Suppressor macrophage treated with lipopolysaccharide for 4 hours (primary cell): ENCODE measurements at places on chromosomes 6 and 20.

- DNase-seq, result no peak
Measured at GRCh38 chr6:136252441-136252840, 2.3 kb upstream of the MTFR2 start.

- DNase-seq, result no peak
Measured at GRCh38 chr6:164502833-164503232, 806.6 kb downstream of the C6orf118 start.

GRCh38 chr20:47317127-47317895, 39.2 kb downstream of the ZMYND8 start:
- peak; percentile 95 for DNase-seq

- no peak for DNase-seq
Measured at GRCh38 chr6:139164001-139164400, 29.1 kb downstream of the HECA start.

DNA sequence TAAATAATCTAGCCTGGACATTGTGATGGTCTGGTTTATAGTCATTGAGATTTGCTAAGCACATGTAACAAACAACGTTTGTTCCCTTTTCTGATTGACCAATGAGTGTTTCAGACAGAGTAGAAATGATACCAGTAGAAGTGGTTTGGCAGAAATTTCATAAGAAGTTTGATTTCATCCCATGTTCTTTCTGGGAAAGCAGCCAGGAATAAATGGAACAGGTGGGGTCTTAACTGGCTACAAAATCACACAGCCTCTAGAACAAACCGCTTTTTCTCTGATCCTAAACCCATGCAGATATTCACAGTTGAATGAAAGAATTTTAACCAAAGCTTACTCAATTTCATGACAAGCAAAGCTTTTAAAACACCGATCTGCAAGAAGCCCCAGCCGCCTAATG, 227.5 kb downstream of the UST start:
- DNase-seq, result no peak

- DNase-seq, result peak; percentile 84
Measured at GRCh38 chr6:122717350-122717749, 62.2 kb upstream of the FABP7 start.

DNA sequence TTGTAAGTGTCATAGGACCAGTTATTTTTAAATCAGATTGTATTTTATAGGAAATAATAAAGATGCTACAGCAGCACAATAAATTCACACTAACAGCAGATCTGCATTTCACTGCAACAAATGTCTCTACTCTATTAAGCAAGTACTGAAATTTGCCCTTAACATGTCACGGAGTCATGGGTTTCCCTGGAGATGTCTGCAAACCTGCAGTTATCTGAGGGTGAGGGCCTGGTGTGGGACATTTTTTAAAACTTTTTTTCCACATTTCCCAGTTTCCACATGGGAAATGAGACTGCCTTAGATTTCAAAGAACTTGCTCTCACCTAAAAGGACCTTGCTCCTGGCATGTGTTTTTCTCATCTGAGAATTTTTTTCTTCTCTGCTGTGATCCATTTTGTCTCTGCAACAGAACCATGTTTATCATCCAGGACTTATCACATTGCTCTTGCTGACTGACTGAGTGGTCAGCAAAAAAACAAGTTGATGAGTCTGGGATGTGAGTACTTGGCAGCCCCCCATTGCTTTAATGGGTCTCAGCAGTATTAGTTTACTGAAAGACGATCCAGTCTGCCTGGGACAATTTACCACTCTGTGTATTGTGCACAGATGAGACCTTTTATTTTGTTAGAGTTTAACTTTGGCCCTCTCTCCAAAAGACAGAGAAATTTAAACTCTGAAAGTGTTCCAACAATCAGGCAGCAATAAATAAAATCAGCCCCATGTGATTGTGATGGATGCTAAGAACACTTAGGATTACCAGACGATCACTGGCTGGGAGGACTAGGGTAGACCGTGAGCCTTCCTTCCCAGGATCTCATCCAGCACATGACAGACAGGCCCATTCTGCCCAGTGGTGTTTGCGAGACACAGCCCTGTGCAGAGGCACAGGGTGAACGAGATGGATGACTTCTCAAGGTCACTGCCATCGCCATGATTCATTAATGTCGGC, 268.8 kb downstream of the BTBD9 start:
- DNase-seq, result no peak

DNA sequence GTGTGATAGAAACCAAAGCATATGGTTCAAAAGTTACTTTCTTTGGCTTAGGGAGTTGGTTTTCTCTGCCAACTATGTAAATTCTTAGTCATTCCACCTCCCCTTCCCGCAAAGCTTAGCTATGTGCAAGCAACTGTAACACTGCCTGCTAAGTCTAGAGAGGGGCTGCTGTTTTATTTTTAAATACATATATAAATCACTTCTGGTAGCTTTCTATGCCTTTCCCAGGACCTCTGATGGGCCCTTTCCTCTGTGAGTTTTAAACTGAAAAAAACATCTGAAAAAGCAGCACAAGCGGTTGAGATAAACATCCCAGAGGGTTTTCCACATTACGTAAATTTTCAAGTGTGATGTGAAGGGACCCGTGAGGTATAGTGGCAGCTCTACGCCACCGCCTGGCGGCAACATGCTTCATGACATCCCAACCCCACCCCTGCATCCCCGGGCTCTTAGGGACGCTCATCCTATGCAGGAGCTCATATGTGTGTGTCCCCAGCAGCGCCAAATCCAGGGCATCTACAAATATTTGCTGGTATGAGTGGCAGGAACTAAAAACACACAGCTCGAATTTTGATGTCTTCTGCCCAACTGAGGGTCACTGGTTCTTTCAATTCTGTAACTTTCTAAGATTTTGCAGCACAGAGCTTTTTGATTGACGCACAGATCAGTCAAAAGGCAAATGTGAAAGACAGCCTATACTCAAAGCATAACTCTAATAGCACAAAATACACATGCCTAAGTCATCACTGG, 12.7 kb downstream of the SAYSD1 start:
- DNase-seq, result peak; percentile 41

DNA sequence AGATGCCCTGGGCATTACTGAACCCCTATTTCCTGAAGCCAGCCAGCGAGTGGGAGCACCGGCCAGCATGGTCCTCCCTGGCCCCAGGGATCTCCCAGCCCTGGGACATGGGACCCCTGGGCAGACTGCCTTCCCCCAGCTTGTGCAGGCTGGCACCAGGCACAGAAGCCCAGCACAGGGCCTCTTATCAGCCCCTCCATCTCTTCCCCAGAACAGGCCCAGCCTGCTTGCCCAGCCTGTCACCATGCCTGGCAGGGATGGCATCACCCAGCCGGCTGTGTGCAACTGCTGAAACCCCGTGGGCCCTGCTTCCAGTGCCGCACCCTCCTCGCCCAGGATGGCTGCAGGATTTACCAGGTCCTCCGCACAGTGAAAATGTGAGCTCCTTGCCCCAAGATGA, 6.1 kb upstream of the OSBPL2 start:
- no peak for DNase-seq

DNA sequence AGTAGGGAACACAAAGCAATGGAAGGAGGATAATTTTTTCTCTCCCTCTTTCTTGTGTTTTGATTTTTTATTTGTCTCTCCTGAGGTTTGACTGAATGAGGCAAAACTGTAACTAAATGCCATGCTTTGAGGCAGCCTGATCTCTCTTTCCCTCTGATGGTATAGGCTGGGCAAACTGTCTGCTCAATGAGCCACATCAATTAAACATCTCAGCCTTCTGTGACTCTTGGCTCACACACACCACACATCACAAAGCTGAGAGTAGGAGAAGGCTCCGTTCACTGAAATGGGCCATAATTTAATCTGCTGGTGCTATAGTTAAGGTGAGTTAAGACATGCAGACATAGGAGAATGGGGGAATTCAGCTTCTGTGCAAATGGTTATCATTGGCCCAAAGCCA, 28.1 kb upstream of the SCGN start:
- no peak for DNase-seq

DNA sequence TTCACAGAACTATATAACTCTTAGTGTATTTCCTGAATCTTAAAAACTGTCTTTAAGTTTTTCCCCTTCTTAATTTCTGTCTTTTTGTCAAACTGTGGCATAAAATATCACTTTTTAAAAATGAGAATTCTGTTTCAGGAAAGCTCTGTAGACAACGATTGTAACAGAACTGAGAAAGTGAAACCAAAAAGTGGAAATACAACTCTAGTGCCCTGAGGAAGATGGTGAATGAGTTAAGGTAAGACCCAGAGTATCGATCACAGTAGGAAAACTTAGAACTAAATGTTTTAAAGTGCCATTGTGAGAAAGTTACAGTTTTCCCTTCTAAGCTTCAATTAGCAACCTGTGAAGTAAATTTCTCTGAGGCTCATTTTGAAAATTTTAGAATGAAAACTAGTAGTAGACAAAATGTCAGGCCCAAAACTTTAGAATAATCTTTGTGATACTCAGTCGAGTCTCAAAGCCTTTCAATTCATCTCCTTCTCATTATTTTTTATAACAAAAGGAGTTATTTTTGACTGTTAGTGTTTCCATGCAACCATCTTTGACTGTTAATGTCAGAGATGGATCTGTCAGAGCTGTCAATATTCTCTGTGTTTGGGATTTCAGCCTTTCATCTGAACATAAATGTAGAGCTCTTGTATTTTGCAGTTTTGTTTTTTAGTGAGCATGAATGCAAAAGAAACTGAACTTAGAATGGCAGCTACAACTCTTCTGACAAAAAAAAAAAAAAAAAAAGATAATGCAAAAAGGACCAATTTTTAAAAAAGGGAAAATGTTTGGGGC, 19.0 kb upstream of the TRDN start:
- DNase-seq, result no peak

GRCh38 chr6:74603322-74604076, 602.4 kb downstream of the COL12A1 start:
- DNase-seq, result no peak

- no peak for DNase-seq
Measured at GRCh38 chr20:62716198-62716940, 7.7 kb downstream of the NTSR1 start.

DNA sequence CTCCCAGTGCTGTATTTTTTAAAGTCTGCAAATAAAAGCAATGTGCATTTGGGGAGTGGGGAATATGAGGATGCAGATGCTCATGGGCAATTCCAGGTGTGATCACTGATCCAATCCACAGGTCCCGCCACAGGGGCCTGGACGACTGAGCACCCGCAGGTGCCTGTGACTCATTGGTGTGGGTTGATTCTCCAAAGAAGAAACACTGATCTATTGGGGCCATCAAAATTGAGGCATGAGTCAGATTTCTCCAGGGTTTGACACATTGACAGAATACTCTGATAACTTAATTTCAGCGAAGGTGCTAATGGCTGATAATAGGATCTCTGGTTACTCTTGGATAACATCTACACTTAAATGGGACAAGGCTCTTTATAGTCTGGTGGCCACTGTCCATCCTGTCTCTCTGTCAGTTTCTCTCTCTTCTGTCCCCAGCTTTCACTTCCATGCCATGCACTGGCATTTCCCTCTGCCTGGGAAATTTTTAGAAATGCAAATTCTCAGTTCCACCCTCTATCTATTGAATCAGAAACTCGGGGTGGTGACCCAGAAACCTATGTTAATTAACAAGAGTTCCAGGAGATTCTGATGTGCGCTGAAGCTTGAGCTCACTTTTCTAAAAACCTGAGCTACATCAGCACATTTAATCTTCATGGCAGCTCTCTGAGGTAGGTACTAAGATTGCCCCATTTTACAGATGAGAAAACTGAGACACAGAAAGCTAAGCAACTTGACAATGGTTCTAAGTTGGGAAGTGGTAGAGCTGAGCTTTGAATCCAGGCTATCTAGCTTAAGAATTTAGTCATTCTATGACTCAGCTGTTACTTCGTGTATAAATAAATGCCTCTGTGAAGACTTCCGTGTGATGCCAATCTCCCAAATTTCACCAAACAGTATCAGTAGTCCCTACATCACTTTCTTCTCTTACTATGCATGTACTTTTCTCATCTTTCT, 10.2 kb upstream of the RCAN2 start:
- DNase-seq, result no peak

DNA sequence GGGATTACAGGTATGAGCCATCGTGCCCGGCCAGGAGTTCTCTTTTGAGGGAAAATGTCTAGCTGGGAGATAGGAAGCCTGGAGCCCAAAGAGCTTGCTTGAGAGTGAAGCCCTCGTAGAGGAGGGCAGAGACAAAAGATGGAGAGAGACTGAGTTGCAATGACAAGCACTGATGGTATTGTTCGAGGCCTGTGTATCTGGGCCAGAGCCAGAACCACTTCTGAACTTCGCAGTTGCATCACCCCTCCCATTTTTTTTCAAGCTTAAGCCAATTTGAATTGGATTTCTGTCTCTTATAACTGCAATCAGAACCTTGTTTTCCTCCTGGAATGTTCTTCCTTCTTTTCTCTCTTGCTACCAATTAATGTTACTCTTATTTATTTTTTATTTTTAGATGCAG, 83.1 kb downstream of the KCNB1 start:
- DNase-seq, result no peak

GRCh38 chr20:11128220-11128718, 454.5 kb upstream of the JAG1 start:
- DNase-seq, result no peak

- DNase-seq, result no peak
Measured at GRCh38 chr20:13180986-13181889, 39.8 kb upstream of the ISM1 start.

- no peak for DNase-seq
Measured at GRCh38 chr20:35908007-35908406, 46.3 kb downstream of the SCAND1 start.

DNA sequence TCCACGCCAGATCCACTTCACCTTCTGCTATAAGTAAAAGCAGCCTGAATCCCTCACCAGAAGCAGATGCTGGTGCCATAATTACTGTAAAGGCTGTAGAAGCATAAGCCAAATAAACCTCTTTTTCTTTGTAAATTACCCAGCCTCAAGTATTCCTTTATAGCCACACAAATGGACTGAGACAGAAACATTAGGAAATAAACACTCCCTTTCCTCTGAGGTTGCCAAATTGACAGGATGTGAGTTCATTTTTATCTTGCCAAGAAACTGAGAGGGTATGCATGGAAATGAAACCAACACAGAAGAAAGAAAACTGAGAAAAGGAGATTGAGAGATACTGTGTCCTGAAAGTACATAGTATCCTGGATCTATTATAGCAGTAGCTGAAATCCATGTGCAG, 481.2 kb downstream of the HAO1 start:
- DNase-seq, result no peak

- no peak for DNase-seq
Measured at GRCh38 chr6:43939281-43940070, 169.5 kb downstream of the VEGFA start.

DNA sequence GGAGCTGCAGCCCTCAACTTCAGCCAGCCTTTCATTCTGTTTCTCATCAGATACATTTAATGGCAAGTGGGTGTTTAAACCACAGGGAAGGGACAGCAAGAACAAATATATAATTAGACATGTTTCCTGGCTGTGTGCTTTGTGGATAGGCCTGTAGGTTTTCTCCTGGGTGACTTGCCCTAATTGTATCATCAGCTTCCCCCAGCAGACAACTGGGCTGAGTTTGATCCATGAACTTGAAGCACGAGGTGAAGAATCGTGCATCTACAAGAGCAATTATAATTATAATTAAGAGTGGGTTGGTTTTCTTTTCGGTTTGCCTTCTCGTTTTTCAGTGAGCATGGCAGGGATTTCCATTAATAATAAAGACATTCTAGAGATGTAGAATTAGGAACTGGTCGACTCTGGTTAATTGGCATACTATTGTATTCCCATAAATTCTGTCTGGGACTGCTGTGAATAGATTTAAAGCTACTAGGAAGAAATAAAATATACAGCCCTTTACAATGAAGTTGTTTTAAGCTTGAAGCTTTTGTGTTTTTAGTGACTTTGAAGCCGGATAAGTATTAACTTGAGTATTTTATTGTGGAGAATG, 1052.2 kb downstream of the KIF16B start:
- DNase-seq, result no peak

GRCh38 chr20:51543422-51543788, 886 bp upstream of the NFATC2 start:
- DNase-seq, result no peak

GRCh38 chr20:59075934-59076508, 33.4 kb upstream of the PRELID3B start:
- DNase-seq, result no peak
